ENCODE measurements at places on chromosomes 1 and 21.

DNA sequence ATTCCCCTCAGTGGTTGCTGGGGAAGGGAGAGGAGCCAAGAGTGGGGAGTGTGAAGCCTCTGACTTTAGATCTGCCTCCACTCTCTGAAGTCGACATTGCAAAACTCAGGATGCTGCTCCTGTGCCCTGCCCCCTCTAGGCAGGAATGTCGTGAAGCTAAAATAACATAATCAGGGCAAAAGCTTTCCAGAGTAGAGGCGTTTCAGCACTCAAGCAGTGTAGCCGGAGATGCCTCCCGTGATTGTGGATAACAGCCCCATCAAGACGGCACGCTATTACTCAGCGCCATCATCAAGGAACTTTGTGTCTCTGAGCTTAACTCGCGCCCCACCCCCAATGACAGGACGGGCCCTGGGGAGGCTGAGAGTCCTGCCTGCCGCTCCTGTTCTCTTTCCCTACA is 60.0 kb downstream of the FBXO2 start:
- no peak for DNase-seq

GRCh38 chr1:25724201-25724600 is 75.8 kb upstream of the SELENON start:
- no peak for DNase-seq

- DNase-seq: no peak
These were observed 17.4 kb upstream of the IL12RB2 start for GRCh38 chr1:67290236-67290635.

GRCh38 chr21:15004721-15005370 is 60.0 kb downstream of the NRIP1 start:
- DNase-seq: no peak

DNA sequence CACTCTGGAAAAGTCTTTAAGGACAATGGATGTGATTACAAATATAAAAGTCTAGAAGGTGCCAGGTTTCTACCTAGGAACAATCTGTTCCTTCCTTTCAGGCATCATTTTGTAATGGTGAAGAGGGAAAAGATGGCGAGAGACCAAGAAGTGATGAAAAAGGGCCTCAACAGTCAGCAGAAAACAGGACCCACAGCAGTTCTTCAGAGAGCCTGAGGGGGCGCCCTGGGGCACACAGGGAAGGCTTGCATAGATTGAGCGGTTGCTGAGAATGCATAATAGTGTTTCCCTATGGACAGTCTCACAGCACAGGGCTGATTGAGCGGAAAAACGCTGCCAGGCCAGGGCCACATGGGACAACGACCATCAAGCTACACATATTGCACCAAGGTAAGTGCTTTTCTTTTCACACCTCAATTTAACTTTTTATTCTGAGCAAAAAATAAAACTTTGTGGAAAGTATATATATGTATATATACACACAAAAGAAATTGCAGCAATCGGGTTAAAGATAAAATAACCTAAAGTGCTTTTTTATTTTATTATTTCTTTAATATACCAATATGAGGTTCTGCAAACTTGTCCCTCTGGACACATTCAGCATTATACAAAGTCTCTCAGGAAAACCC is 3.1 kb upstream of the YRDC start:
- DNase-seq: peak; percentile 28

DNA sequence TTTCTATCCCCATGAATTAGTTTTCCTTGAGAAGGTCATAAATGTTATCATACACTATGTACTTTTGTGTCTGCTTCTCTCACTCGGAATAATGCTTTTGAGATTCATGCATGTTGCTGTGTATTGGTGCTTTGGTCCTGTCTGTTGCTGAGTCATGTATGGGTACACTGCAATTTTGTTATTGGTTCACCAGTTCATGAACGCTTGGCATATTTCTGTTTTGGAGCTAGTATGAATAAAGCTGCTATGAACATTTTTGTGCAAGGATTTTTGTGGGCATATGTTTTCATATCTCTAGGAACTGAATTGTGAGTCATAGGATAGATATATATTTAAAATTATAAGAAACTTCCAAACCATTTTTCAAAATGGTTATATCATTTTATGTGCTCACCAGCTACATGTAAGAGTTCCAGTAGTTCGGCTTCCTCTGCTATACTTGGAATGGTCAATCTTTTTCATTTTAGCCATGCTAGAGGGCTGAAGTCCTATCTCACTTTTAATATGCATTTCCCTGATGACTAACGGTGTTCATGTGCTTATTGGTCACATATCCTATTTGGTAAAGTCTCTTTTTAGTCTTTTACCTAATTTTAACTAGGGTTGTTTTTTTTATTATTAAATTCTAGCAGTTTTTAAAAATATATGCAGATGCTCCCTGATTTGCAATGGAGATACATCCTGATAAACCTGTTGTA is 38.2 kb downstream of the ETS2 start:
- no peak for DNase-seq

DNA sequence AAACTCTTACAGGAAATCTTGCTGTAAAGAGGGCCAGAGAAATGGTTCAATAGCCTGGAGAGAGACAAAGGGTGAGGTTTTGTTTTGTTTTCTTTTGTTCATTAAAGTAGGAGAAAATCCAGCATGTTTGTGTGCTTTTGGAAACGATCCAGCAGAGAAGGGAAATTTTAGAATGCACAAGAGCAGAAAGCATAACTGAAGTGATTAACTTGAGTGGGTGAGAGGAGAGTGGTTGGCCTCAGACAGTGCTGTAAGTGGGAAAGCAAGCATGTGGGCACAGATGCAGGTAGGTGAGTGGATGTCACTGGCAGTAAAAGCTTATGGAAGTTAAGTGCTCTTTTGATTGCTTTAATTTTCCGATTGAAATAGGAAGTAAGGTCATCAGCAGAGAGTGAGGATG is 50.2 kb downstream of the EEIG2 start:
- no peak for DNase-seq
